Cardiac muscle cell (in vitro differentiated cells and primary cell): ENCODE measurements at places on chromosomes 4 and X.

- DNase-seq = no peak
These were observed 37.9 kb upstream of the ARSJ start for GRCh38 chr4:114017120-114017917.

GRCh38 chr4:47505666-47506065 lies 20.6 kb downstream of the ATP10D start:
- no peak for DNase-seq

DNA sequence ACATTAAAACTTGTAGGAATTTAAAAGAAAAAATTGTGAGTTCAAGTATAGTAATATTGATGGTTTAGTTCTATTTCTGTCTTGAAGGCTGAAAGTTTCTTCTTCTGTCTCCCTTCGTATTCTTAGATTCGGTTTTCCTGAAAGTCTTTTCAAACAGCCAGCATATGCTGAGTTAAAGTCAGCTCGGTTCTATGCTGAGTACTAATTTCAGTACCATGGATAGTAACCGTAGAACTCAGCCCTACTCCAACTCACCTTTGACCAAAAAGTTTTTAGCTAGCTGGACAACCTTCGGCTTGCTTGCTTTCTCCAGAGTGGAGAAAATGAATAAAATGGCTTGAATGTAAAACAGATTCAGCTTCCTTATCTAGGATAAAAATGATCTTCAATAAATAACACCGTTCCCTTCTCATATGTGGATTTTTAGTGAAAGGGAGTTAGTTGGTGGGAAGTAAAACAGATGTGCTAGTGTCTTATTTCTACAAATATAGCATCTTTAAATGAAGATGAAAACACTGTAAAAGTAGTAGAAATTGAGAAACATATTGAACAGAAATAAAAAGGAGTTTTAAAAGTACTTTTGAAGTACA lies 5.2 kb downstream of the POU4F2 start:
- DNase-seq = peak; percentile 73

- peak; percentile 72 for DNase-seq
These were observed 63.5 kb upstream of the ARHGAP36 start for GRCh38 chrX:130994671-130995070.

- no peak for DNase-seq
These were observed 49.7 kb upstream of the ANKRD17 start for GRCh38 chr4:73308286-73308685.

DNA sequence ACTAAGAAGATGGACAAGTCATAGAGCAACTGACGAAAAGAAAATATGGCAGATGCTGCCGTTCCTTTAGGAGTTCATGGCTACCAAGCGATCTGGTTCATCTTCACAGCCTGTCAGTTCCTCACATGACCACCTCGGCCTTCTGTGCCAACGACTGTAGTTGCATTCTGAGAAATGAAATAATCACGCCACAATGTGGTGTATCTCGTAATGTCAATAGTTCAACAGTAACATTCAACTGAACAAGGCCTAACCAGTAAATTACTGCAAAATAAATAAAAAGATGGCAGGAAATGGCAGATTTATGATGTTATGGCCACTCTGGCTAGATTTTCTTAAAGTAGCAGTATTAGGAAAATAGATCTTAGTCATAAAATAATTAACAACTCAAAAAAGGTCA lies 4.4 kb downstream of the GPRIN3 start:
- DNase-seq = no peak
